ENCODE measurements at places on chromosomes 7 and 10.

DNA sequence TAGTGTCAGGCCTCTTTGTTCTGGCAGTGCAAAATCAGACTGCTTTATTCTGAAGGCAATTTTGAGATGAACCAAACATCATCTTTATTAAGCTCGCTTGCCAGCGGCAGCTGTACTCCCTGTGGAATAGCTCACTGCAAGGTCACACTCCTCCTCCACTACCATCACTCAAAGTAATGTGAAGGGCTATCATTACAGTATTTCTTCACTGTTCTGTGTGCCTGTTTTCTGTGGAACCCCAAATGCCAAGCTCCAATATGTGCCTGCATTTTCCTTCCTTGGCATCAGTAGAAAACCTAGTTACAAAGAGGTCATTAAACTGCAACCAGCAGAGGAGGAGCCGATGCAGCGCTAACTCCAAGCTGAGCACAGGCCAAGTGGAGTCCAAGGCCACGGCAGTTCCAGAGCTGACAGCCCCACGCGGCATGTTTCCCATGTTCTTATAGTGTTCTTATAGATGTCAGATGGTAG is 21.4 kb downstream of the BCCIP start:
- no peak for DNase-seq

GRCh38 chr10:37860494-37861190 is 3.2 kb upstream of the ZNF248 start:
- DNase-seq: peak; percentile 41

DNA sequence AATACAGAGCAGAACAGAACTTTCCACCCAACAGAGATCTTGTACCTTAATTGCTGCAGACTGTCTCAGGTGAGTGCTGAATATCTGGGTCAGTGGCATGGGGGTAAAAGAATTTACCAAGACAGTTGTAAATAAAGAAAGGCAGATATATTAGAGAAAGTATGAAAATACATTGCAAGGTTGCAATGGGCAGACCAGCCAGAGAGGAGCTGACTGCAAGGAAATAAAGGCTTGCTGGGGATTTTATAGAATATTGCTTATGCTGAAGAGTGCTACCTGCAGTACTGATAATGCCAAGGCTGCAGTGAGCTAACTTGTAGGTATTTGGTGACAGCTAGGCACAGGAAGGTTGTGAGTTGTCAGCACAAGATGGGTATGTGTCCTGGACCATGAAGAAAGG is 171.0 kb upstream of the TRIM24 start:
- no peak for DNase-seq

DNA sequence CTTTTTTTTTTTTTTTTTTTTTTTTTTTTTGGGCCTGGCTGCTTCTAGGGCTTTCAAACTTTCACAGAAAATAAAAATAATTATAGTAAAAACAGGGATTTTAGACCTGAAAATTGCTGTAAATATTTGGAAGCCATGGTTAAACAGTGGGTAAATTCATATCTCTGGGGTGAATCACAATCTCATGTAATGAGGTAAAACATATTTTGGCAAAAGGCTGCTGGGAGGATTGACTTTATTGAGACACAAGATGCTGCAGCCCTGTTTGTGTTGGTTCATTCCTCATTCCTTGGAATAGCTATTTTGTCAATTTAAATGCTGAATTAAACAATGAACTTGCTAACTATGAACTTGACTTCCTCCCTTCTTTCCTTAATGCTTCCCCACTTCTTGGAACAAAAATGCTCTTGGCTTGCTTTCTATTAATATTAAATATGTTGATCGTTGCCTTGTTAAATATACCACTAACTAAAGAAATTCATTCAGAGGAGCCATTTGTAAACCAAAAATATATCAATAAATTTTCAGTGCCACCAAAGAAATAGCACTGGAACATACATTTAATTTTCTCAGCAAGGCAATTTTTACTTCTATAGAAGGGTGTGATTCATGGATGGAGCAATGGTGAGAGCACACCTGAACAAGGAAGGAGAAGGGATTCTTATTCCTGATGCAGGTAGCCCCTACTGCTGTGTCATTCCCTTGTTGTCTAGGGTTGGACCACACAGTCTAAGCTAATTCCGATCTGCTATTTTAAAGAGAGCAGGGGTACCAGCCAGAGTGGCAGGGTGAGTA is 24.6 kb downstream of the AGK start:
- DNase-seq: no peak

DNA sequence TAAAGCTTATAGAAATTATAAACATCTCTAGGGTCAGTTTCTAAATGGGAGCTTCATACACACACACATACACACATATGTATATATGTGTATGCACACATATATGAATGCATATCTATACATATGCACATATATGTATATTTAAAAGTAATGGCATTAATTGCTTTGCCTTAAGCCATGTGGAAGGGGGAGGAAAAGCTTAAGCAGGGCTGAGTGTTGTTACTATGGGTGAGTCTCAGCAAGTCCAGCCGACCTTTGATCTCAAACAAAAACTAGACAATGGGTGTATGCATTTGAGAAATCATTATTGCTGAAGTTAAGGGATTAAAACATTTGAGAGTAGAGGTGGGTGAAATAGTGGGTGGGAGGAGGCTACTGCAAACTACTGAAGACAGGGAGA is 546.7 kb downstream of the MAGI2 start:
- no peak for DNase-seq

DNA sequence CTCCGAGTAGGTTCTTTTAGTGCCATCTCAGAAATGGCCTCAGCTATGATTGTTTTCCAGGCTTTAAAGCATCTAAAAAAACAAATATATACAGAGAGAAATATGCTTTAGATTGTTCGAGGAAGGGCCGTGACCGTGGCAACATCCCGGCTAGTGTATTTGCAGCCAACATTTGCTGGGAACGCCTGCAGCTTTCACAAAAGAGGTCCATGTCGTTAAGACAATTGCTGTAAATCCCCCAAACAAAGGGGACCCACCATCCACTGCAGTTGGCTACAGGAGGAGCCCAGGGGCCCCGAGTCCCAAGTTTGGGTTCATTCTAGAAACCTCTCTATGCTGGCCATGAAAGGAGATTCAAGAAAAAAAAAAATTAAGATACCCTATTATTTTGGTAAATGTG is 152.8 kb upstream of the TCF7L2 start:
- DNase-seq: no peak

DNA sequence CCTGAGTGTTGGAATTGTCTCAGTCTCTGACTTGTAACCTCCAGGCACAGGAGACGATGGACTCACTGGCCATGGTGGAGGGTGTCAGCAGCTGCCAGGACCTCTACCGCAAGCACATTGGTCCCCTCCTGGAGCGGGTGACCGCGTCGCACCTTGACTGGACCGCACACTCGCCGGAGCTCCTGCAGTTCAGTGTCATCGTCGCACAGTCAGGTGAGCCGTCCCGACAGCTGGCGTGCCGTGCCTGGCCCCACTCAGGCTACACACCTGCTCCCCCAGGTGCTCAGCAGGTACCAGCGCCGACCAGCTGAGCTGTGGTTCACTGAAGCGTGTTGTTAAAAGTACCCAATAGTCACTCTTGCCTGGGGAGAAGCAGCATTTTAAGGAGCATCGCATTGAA is 36.7 kb upstream of the PRKAR1B start:
- DNase-seq: no peak

GRCh38 chr7:158311791-158312190 is 275.8 kb downstream of the PTPRN2 start:
- DNase-seq: no peak

GRCh38 chr10:61750943-61751471 is 88.3 kb downstream of the CABCOCO1 start:
- no peak for DNase-seq

DNA sequence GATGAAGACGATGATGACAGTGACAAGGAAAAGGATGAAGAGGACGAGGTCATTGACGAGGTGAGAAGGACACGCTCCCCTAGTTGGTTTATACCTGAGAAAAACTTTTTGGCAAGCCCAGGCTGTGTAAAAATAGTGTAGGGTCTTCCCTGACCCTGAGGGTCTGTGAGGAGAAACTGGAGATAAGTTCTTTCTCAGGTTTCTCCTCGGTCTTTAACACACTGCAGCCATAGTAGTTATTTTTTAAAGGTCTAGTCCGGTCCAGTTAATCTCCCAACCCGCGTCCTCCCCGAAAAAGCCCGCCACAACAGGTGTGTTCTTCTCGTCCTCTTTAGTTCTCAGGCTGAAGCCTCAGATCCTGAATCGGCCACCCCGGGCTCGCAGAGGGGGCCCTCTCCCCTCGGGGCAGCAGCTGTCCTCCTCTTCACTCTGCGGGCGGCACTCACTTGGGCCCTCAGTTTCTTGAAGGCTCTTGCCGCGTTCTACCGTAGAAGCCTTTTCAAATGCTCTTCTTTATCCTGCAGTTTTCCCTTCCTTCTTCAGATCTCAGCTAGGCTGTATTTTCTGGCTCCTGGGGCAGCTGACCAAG is 411 bp downstream of the BCCIP start:
- DNase-seq: no peak

GRCh38 chr10:118669020-118669791 is 73.8 kb upstream of the PRLHR start:
- no peak for DNase-seq

- no peak for DNase-seq
Observed at GRCh38 chr7:133786401-133786937, 340.7 kb upstream of the LRGUK start.

DNA sequence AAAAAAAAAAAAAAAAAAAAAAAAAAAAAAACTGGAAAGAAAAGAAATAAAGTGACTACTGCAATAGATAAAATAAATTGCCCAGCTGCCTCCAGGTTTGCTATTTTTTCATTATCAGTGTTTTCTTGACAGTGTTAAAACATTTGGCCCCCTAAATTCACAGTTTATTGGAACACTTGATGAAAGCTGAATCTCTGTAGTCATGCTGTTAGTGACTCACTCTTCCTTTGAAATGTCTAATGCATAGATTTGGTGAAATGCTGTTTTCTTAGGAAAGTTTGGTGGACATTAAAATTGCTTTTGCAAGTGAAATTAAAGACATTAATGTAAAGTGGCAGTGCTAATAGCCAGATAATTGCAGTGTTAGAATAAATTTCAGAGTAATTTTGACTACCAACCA is 785.2 kb downstream of the NRG3 start:
- no peak for DNase-seq

- no peak for DNase-seq
Observed at GRCh38 chr10:76899490-76899889, 738.1 kb downstream of the KCNMA1 start.

DNA sequence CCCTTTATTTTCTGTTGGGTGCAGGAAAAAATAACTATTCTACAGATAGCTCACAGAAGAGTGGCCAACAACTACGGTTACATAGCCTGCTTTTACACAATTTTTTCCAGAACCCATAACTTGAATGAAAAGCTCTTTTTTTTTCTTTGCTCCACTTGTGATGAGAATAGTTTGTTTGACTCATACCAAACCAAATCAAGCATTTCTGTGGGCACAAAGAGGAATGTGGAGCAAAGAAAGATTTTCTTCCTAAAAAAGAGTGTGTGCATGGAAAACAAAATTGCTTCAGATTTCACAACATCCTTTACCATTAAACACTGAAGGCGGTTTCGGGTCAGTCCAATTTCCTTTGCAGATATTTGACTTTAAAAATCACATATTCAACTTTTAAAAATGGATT is 54.8 kb upstream of the RAB11FIP2 start:
- no peak for DNase-seq

- DNase-seq: no peak
Observed at GRCh38 chr10:130484468-130485180, 348.4 kb downstream of the GLRX3 start.

DNA sequence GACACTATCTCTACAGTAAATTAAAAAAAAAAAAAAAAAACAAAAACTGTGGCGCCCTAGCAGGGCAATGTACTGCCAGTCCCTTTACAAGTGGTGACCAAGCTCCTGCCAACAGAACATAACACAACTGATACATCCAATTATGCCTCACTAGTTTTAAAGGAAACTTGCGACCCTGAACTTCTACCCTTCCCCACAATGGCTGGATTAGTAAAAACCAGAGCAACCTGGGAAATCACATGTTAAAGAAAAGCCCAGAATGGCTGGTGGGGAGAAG is 16.5 kb downstream of the ATE1 start:
- no peak for DNase-seq

All from kidney epithelial cell (primary cell).